A549 treated with CORT108297 at 1 μM for 4 hours (cell line): ENCODE measurements at places on chromosomes 16 and 17. TPM values are rescaled to one million over a fixed set of nuclear protein-coding genes. Genes with fewer than 3 reads are reported as not detected.

Gene WNT9B
- not detected in 5 replicates for total RNA-seq

Gene RAB37
- total RNA-seq = 0.87 to 1.7 TPM (median 1.2 TPM) in 5 replicates

Gene DLX4
- total RNA-seq = 1.7 to 4.3 TPM (median 3.6 TPM) in 5 replicates

Gene ATP2A1
- 1.4 to 3.6 TPM (median 2.4 TPM) in 5 replicates for total RNA-seq

Gene TLK2
- total RNA-seq = 27.9 to 40.4 TPM (median 33.7 TPM) in 5 replicates

Gene DNAH9
- total RNA-seq = 0.02 TPM in 1 of 5 replicates, not detected in the others

Gene KCNAB3
- 1.7 to 3.1 TPM (median 2.6 TPM) in 5 replicates for total RNA-seq

Gene PIK3R5
- 0.05 to 0.11 TPM (median 0.10 TPM) in 3 of 5 replicates, not detected in the others for total RNA-seq

Gene RGS9
- total RNA-seq = 6.0 to 7.4 TPM (median 6.0 TPM) in 5 replicates

Gene LIG3
- total RNA-seq = 17.5 to 21.6 TPM (median 17.9 TPM) in 5 replicates

Gene FOXO3B
- 3.0 to 4.9 TPM (median 4.4 TPM) in 5 replicates for total RNA-seq

Gene TBC1D28
- total RNA-seq = not detected in 5 replicates

Gene ZSWIM7
- 44.0 to 51.3 TPM (median 46.3 TPM) in 5 replicates for total RNA-seq

Gene ARHGAP23
- 37.4 to 54.9 TPM (median 48.2 TPM) in 5 replicates for total RNA-seq

Gene CES5A
- not detected in 5 replicates for total RNA-seq

Gene ABCA3
- total RNA-seq = 14.0 to 21.1 TPM (median 19.2 TPM) in 5 replicates

Gene TPSB2
- 0.09 to 0.15 TPM (median 0.12 TPM) in 3 of 5 replicates, not detected in the others for total RNA-seq

Gene TEDC2
- total RNA-seq = 19.1 to 26.3 TPM (median 22.0 TPM) in 5 replicates

Gene TMC5
- 5.8 to 7.1 TPM (median 6.0 TPM) in 5 replicates for total RNA-seq

Gene KRTAP3-1
- 0.18 TPM in 1 of 5 replicates, not detected in the others for total RNA-seq

Gene KRTAP3-2
- total RNA-seq = 0.20 to 0.42 TPM (median 0.34 TPM) in 5 replicates

Gene TMEM238L
- total RNA-seq = not detected in 5 replicates

Gene LGALS9C
- total RNA-seq = 0.03 TPM in 1 of 5 replicates, not detected in the others

Gene CTF1
- total RNA-seq = 0.09 to 0.18 TPM (median 0.13 TPM) in 5 replicates

Gene NPIPA8
- total RNA-seq = 0.95 to 1.8 TPM (median 1.5 TPM) in 5 replicates

Gene NPIPB8
- 0.31 to 0.52 TPM (median 0.47 TPM) in 5 replicates for total RNA-seq

Gene ZNF423
- 0.06 to 0.46 TPM (median 0.07 TPM) in 5 replicates for total RNA-seq

Gene CDH3
- total RNA-seq = 0.12 to 0.60 TPM (median 0.23 TPM) in 5 replicates

Gene SLC22A31
- total RNA-seq = 1.1 to 1.8 TPM (median 1.5 TPM) in 5 replicates

Gene TBC1D3C
- total RNA-seq = not detected in 5 replicates

Gene KRTAP9-8
- not detected in 5 replicates for total RNA-seq

Gene SCARF1
- 0.32 to 0.47 TPM (median 0.35 TPM) in 5 replicates for total RNA-seq

Gene NPIPA5
- total RNA-seq = 0.29 to 4.3 TPM (median 0.54 TPM) in 5 replicates

Gene USP7
- total RNA-seq = 70.3 to 83.9 TPM (median 80.3 TPM) in 5 replicates

Gene HOXB7
- total RNA-seq = 32.6 to 36.9 TPM (median 33.6 TPM) in 5 replicates

Gene UTS2R
- total RNA-seq = not detected in 5 replicates
